OCI-LY7 (cell line): ENCODE measurements at places on chromosomes 1 and 21.

DNA sequence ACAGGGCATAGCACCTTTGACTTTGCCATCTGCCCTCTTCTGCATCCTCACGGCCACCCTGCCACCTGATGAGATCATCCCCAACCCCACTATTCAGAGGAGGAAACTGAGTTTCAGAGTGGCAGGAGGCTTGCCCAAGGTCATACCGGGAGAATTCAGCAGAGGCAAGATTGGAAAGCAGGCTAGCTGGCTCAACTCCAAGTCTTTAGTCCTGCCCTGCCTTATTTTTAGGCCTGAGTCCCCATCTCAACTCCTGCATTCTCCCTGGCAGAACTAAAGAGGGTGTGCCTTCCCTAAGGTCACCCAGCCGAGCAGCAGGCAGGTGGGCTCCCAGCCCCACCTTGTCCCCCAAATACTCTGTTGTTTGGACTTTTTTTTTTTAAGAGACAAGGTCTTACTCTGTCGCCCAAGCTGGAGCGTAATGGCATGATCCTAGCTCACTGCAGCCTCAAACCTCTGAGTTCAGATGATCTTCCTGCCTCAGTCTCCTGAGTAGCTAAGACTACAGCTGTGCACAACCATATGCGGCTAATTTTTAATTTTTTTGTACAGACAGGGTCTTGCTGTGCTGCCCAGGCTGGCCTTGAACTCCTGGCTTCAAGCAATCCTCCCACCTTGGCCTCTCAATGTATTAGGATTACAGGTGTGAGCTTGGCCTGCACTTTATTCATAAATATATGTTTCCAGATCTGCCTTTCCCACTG, 13.8 kb upstream of the FGR start:
- no peak for DNase-seq

DNA sequence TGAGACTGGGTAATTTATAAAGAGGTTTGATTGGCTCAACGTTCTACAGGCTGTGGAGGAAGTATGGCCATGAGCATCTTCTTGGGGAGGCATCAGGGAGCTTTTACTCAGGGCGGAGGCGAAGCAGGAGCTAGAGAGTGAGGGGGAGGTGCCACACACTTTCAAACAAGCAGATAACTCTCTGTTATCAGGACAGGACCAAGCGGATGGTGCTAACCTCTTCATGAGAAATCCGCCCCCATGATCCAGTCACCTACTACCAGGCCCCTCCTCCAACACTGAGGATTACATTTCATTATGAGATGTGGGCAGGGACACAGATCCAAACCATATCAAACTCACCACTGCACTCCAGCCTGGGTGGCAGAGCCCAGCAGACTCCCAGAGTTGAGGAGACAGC, 11.5 kb upstream of the LRRC47 start:
- no peak for DNase-seq

DNA sequence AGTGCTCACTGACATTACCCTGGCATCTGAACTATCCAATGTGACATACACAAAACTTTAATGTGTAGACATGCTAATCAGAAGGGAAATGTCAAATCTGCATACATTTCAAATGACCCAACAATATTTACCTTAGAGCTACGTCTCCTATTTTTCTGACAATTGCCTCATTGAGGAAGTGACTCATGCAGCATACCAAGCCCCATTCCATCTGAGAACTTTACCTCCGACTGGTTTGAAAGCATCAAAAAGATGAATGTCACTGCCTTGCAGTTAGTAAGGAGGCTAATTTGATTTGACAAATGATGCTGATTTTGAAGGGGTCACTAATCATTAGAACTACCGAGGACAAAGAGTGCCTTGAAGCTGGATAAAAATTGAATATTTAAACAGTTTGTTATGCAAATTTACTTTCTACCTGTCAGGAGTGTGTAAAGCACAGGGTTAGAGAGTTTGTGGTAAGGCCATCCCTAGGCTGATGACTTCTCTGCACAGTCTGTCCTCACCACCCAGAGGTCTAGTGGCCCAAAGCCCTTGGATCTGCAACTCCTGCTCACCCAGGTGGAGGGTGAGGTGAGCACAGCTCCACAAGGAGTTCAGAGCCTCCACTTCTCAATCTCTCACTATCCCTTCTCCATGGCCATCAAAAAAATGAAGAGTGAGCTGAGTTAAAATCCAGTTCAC, 500.3 kb upstream of the C1orf87 start:
- DNase-seq: no peak

DNA sequence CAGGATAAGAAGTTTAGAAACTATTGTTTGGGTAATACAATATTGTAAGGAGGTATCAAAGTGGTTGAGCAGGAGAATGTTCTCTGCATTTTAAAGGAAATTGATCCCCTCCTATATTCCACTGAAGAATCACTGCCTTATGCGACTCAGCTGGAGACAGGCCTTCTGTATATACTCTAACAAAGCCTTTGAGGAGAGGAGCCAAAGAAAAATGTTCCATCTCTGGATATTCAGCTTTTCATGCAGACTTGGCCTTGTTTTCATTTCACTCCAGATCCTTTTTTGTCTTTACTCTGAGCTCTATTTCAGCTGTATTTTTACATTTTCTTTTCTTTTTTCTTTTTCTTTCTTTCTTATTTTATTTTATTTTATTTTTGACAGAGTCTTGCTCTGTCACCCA, 42.1 kb upstream of the S1PR1 start:
- DNase-seq: no peak
